ENCODE measurements at places on chromosomes 7 and 10.

DNA sequence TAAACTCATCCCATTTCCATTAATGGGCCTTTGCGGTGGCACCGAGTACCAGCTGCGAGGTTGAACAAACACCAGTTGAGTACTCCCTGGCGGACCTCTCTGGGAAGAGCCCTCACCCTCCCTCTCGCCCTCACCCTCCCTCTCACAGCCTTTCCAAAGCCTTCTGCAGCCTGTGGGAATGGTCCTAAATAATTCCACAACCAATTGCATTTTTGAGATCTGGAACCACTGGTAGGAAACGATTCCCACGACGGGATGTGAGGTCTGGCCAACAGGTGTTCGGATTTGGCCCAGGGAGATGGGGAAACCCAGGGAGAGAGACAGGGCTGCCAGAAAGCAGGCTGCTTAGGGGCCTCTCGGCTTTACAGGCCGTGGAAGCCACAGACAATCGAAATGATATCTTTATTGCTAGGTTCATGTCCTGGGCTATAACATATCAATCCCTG lies 5.3 kb downstream of the PTF1A start:
- DNase-seq = no peak

DNA sequence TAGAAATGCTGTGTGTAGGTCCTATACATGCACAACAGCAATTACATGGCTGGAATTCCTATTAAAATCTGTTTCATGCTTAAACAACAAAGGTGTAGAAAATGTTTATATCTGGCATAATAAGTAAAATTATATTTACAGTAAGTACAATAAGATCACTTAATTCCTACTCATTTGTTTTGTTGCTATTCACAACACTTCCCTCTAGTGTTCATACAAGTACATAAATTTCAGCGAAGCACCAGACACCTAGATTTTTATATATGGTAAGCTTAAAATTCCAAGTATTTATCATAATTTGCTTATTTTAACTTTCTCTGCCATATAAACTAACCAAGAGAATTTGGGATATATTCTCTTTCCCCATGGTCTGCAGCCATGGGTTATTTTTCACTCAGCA lies 51.8 kb upstream of the ANK3 start:
- no peak for DNase-seq

DNA sequence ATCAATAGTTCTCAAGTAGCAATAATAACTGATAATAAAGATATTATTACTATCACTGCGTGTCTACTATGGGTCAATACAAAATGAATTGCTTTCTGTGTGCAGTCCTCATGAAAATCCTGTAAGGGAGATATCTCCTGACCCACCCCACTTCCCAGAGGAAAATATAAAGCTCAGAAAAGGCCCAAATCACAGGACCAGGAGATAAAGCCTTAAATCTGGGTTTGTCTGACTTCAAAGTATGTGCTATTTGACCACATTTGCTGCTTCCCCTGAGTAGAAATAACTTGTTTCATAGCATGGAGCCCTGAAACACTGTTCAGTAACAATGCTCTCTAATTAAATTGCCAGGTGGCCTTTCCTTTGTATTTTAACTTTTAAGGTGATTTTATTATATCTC lies 174.1 kb downstream of the JAZF1 start:
- DNase-seq = no peak

DNA sequence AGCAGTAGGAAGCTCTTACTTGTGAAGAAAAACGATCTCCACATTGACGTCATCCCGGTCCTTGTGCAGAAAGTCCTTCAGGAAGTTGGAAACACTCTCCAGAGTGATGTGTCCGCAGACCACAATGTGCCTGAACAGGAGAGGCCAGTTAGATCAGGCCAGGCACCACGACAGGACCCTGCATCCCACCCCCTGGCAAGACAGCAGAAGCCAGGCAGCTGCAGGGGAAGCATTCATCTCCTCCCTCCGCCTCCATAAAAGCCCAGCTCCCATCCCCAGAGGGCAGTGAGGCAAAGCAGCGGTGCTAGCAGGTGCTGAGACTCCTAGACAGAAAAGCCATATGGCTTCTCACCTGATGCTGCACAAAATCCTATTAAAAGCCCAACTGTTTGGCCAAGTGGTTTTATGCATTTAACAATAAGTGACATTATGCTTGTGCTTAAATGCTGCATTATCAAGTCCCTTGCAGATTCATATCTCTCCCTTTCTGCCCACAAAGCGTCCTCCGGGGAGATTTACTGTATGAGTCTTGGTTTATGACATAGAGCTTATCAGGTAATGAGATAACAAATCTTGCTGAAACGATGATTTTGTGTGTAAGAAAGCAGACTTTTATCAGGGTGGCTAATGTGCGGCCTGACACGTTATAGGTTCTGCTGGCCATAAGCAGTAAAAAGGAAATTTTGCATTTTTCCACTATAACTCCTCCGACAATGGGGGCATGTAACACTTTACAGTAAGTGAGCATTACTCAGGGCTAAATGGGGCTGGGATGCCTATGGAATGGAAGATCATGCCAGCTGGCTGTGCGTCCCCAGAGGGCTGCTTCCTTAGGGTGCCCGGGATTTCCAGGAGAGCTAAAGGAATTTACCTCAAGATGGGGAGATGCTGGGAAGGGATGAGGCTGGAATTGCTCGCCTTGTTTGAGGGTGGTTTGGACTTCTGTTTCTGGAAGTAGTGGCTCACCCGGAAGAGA lies 546.9 kb downstream of the KCNMA1 start:
- DNase-seq = no peak

DNA sequence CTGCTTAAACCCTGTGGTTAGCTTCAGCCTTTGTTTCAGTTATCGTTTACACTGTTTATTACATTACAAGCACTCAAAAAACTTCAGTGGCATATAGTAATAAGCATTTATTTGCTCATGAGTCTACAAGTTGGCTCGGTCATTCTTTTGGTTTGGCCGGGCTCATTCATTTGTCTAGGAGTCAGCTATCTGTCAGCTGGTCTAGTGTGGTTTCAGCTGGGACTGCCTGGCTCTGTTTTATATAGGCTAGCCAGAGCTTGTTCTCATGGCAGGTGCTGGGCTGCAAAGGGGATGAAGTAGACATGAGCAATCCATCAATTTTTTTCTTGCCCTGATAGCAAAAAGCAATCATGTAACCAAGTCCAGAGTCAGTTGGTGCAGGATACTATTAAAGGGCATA lies 103.6 kb downstream of the MKLN1 start:
- DNase-seq = peak; percentile 36

- peak; percentile 75 for DNase-seq
These were observed 1.6 kb downstream of the FZD8 start for GRCh38 chr10:35640474-35640873.

- no peak for DNase-seq
These were observed 72.5 kb downstream of the SYPL1 start for GRCh38 chr7:106039486-106040060.

- peak; percentile 91 for DNase-seq
These were observed at the start of gene HSPB1 for GRCh38 chr7:76302347-76303201. Gene HSPB1, plus strand, starts transcription at chr7:76302673. Its CDS starts 40 bp downstream, at chr7:76302713.

Measured in testis (tissue), 5 donors.